ENCODE measurements at places on chromosomes 12 and 14.

DNA sequence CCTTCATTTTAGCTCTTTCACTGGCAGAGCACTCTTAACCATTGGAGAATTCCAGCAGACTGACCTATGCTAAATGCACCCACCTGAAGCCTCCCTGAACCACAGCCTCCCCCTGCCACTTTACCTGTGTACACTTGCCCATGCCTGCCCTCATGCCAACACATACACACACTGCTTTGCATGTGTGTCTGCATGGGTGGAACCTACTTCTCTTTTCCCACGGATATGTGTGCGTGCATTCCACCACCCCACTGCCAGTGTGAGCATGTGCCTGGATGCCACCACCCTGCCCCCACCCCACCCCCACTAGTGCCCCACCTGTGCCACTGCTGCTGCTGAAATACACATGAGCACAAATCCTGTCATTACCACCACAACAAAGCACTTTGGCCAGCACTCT, 49.5 kb upstream of the EEA1 start:
- no peak for DNase-seq

GRCh38 chr12:130754234-130754901, 38.3 kb upstream of the RIMBP2 start:
- DNase-seq: no peak

GRCh38 chr14:41297576-41298327, 308.9 kb upstream of the LRFN5 start:
- no peak for DNase-seq

- no peak for DNase-seq
These were observed 38.1 kb downstream of the GCH1 start for GRCh38 chr14:54864526-54864925.

DNA sequence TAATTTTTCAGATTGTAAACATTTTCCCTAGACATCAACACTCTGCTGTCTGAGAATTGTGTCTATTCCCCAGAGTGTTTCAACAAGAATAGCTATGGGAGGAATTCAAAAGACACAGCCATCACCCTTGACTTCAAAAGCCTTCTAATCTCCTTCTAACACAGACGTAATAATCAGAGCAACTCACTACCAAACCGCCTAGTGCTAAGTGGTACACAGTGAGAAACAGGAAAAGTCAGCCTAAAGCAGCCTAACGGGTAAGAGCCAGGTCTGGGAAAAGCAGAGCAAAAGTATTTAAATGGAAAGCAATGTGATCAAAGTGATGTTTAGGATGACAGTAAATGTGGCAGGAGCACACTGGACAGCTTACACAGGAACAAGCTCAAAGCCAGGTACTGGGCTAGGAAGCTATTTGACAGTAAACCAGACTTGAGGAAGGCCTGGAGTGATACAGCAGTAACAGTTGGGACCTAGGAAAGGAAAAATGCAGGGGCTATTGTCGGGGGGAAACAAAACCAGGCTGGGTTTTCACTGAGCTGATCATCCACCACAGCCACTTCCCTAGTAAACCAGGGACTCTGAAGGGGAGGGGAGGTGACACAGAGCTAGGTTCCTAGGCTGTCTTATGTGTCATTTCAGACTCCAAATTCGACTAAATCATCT, 29.4 kb downstream of the CORO1C start:
- no peak for DNase-seq

DNA sequence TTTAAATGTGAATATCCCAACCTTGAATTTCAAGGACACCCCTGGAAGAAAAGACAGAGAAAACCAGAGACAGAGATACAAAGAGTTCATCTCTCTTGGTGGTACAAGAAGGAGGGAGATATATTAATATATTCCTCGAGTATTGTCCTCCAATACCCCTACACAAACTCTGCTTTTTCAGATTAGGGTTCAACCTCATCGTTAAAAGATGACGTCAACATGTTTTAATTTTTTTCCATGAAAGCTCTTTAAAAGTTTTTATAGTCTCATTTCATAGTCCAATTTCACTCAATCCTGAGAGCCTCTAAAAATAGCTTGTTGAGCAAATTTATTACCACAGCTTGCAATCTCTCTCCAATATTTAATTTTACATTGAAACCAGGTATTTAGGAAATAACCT, 19.4 kb downstream of the RHOJ start:
- DNase-seq: no peak

DNA sequence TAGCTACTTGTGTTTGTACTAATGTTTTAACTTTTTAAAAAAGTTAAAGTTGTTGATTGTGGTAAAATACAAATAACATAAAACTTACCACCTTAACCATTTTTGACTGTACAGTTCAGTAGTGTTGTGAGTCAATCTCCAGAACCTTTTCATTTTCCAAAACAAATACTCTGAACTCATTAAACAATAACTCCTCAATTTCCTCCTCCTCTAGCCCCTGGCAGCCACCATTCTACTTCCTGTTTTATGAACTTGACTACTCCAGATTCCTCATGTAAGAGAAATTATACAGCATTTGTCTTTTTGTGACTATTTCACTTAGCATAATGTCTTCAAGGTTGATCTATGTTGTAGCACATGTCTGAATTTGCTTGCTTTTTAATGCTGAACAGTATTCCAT, 299.1 kb upstream of the AMIGO2 start:
- DNase-seq: no peak

- no peak for DNase-seq
These were observed at the start of gene RNASE8 for GRCh38 chr14:21057803-21058675. Gene RNASE8 (plus strand): TSS chr14:21057822. CDS start chr14:21057893, 71 bp downstream.

DNA sequence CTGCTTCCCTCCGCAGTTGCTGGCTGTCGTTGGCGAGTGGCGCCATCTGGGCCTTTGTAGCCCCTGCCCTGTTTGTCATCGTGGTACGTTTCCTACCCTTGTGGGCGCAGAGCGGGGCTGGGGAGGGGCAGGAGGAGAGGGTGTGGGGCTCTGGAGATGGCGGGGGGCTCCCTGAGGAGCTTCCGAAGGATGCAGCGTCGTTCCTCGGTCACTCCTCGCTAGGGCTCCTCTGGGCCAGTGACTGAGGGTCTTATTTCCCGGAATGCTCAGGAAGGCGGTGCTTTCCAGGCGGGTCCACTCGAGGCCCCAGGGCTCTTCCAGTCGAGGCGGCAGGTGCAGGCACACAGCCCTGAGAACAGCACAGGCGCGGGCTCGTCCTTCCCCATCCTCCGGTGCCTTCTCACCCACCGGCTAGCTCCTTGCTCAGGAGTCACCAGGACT, 167.1 kb downstream of the ADGRD1 start:
- no peak for DNase-seq

GRCh38 chr12:25566202-25566949, 13.3 kb upstream of the LMNTD1 start:
- no peak for DNase-seq
